ENCODE measurements at places on chromosomes 7 and 10.

DNA sequence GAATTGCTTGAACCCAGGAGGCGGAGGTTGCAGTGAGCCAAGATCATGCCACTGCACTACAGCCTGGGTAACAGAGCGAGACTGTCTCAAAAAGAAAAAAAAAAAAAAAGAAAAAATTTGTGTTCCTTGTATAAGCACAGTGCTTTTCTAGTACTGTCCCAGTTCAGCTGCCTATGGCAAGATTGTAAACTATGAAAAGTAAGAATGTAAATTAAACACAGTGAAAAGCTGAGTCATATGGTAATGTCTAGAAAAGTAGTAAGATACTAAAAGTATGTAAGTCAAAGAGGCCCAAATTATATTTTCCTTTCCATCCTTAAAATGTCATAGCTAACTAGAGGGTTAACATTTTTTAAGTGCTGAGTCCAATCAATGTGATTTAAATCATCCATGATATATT lies 42.8 kb downstream of the RBM20 start:
- DNase-seq: no peak

DNA sequence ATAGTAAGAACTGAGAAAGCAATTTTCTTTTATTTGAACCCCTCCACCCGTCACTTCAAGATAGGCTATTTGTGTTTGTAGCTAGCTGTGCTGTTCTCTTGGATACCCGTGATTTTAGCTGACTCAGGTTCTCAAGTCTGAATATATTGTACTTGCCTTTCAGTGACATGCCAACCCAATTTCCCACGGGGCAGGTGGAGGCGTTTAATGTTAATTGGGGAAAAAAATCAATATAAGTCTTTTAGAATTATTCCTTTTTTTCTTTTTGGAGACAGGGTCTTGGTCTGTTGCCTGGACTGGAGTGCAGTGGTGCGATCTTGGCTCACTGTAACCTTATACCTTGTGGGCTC lies 36.4 kb downstream of the ZRANB1 start:
- DNase-seq: no peak

- no peak for DNase-seq
Measured at GRCh38 chr7:101340379-101340778, 18.8 kb upstream of the IFT22 start.

DNA sequence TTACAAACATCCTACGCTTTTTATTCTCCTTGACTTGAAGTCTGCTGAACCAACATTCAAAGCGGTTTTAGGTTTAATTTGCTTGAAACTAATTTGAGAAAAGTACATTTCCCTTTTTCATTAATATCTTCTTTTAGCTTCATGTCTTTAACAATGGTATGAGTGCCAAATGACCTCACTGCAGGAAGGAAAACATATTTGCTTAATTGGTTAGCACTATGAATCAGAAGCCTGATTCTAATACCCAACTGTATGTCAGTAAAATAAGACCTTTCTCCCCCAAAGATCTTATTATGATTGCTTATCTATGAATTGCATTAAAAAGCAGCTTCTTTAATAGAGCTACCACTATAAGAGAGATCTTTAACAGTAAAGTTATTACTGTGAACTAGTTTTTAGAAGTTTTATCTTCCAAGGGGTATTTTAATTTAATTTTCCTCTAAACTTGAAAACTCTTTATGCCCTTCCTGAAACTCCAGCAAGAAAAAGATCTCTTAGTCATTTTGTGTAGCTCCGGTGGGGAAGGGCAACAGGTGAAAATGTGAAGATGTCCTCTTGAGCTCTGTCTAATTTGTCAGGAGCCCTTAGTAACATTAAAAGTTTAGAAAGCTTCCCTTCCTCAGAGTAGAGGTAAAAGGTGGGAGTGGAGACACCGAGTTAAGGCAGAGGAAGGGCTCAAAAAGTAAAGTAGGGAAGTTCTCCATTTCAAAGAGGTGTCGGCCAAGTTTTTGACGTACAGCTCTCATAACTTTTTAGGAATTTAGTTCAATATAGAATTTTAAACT lies 6.1 kb downstream of the COL1A2 start:
- DNase-seq: no peak

- no peak for DNase-seq
Measured at GRCh38 chr10:21501731-21502347, 23.6 kb downstream of the SKIDA1 start.

- DNase-seq: no peak
Measured at GRCh38 chr10:121942749-121943416, 15.1 kb upstream of the ATE1 start.

DNA sequence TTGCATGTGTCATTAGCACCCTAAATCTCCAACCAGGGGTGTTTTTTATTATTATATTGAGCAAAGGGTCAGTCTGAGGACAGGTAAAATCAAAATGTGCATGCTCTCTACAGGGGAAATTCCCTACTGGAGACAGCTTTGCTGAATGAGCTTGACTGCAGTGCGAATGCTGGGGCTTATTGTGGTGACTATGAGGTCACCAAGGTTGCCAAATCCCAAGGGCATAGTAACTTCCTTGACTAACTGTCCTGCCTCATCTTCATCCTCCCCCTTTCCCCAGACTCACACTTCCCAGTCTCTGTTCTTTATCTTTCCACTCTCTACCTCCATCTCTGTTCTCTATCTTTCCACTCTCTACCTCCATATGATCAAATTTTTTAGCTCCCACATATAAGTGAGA lies 22.9 kb upstream of the AOC1 start:
- no peak for DNase-seq

All from ovary (tissue), 10 donors.